ENCODE measurements at places on chromosomes 11 and 22.

GRCh38 chr11:20051469-20052399 lies 108.5 kb downstream of the DBX1 start:
- DNase-seq, result no peak

GRCh38 chr11:26778000-26778757 lies 56.3 kb upstream of the SLC5A12 start:
- peak; percentile 97 for DNase-seq

DNA sequence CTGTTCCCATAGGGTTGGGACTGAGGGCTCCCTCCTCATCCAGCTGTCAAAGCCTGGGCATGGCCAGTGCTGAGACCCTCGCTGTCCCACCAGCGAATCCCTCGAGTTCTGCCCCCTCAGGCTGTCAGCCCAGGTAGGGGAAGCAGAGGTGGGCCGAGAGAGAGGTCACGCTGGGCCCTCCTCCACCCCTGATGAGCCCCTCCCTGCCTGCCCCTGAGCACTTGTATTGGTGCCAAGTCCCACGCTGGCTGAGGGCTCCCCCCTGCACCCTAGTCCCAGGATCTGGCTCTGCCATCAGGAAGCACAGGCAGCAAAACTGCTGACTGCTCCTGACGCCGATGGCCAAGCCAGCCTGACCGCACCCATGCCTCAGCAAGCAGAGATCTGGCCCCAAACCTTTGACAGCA lies 3.3 kb downstream of the PRR33 start:
- DNase-seq, result no peak

DNA sequence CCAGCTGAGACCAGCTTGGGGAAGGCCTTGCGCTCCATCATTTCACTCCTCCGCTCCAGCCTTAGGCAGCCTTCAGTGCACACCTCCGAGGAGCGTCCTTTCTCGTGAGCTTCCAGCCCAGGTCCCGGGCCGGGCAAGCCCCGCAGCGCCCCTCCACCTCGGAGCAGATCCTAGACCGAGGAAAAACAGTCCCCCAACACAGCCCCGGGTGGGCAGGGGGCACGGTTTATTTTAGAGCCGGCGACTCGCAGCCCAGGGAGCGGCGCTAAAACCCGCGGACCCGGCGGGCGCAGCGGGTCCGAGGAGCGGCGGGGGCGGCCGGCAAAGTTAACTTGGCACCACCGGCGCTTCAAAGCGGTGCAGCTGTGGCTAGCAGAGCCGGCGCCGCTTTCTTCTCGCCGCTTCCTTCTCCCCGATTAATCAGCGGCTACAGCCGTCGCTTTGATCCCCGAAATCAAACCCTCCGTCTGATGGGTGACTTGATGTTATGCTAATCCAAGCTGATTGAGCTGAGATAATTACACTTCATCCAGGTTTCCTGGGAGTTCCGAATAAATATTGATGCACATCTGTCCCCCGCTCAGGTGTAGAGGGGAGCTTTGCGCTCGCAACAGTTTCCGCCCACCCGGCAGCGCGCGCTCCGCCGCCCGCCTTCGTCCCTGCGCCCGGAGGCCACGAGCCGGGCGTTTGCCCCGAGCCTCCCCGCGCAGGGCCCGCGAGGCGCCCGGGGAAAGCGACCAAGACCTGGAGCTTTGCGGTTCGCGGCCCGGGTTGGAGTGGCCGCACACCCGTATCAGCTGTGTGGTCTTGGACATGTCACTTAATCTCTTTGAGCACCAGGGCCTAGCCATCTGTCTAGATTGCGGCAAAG lies 192.7 kb downstream of the BUD13 start:
- DNase-seq, result no peak

- DNase-seq, result no peak
These were observed 20.2 kb downstream of the LMO1 start for GRCh38 chr11:8243458-8243857.
